Naive thymus-derived CD8-positive, alpha-beta T cell (primary cell): ENCODE measurements at places on chromosomes 6 and 20. TPM values are rescaled to one million over a fixed set of nuclear protein-coding genes. Genes with fewer than 3 reads are reported as not detected.
A peak's percentile ranks its signal among the peaks of the same experiment; 100 is the strongest.

DNA sequence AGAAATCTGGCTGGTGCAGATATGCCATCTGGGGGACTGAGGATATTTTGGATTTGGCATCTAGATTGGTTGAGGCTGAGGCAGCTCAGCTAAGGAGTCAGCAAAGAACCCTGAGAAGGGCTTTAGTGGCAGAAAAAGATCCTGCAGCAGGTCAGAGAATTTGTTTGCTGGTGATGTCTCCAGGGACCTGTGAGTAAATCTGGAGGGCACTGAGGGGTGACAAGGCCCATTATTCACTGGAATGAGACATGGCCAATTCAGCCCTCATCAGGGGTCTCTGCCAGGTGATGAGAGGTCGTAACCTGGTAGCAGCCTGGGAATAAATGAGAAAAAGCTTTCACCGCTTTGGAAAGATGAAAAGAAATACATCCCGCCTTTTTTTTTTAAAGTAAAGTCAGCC, 118.3 kb upstream of the FBXL4 start:
- DNase-seq = no peak
- no peaks in the 10 kb centered on the region for H3K4me1 ChIP-seq
- H3K36me3 ChIP-seq = no peaks in the 10 kb centered on the region
- H3K27me3 ChIP-seq = peaks cover 7% of the 10 kb centered on the region
- H3K27ac ChIP-seq = no peak overlapping the region

DNA sequence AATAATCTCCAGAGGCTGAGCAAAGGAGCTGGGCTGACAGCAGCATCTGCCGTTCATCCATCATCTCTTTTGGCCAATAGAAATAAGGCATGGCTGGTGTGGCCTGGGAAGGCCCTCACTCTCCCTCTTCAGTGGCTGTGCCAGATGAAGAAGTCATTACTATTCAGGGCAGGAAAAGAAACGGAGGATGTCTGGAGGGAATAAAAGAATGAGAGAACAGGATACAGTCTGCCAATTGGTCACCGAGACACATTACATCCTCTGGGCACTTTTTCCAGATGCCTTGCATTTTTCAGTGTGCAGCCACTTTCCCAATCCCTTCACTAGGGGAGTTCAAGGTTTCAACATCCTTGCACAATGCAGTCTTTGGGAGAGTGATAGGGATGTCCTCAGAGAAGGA, 32.2 kb upstream of the VGLL2 start:
- H3K4me1 ChIP-seq = no peaks in the 10 kb centered on the region
- no peak for DNase-seq
- no peaks in the 10 kb centered on the region for H3K36me3 ChIP-seq
- H3K27me3 ChIP-seq = peaks cover 5% of the 10 kb centered on the region
- no peak overlapping the region for H3K4me3 ChIP-seq
- H3K27ac ChIP-seq = no peak overlapping the region

Gene PRR18
- polyA plus RNA-seq = not detected

- no peak for DNase-seq
- H3K27ac ChIP-seq = no peak overlapping the region
- H3K4me1 ChIP-seq = peaks cover 6% of the 10 kb centered on the region
- no peaks in the 10 kb centered on the region for H3K36me3 ChIP-seq
- peaks cover 7% of the 10 kb centered on the region for H3K27me3 ChIP-seq
Measured at GRCh38 chr6:88997327-88997726, 33.9 kb upstream of the RNGTT start.

DNA sequence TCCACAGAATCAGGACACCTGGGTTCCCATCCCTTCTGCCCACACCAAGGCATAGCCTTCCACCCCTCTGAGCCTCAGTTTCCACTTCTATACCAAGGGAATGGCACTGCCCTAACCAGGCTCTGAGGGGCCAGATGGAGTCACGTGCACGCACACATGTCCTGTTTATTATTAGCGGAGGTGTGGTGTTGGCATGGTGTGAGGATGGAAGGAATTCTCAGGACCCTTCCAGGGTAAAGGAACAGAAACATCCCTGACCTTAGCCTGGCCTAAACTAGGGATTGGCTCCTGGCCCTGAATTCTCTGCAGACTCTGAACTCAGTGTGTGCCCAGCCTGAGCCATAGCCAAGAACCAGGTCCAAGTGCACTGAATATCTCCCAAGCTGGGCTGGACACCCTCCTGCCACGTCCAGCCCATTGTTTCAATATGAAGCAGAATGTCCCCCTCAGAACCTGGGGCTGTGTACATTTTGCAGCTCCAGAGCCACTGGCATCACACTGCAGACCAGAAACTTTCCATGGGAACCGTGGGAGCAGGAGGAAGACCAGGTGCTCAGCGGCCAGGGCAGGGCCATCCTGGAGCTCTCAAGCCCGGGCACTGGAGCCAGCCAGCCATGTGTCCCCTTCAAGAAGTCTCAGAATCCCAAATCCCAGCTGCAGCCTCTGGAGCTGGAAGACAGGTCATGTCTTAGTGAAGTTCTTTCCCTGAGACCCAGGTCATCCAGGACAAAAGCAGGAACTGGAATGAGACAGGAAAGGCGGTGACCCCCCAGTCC, 208.4 kb downstream of the ANKRD60 start:
- H3K4me3 ChIP-seq = no peak overlapping the region
- H3K4me1 ChIP-seq = peaks cover 3% of the 10 kb centered on the region
- H3K27me3 ChIP-seq = no peaks in the 10 kb centered on the region
- H3K36me3 ChIP-seq = no peaks in the 10 kb centered on the region
- H3K27ac ChIP-seq = no peak overlapping the region
- no peak for DNase-seq

Gene SAMD5
- polyA plus RNA-seq = not detected

Gene MCHR2
- not detected for polyA plus RNA-seq

DNA sequence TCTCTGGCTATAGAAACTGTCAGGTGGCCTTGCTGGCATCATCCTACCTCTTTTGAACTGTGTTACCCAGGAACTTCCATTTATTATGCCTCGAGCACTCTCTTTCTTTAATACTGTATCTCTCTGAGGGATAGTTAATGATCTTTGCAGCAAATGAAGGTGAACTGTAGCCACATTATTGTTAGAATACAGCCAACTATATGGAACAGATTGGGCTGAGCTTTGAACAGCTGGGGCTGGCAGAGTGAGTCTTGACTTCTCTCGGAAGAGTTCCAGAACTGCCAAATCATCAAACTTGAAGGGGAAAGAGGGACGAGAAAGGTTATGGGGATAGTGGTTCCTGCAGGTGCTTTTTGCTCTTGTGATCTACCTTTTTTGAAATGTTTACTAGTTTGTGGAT, 237.7 kb downstream of the PRL start:
- DNase-seq = no peak
- no peaks in the 10 kb centered on the region for H3K36me3 ChIP-seq
- peaks cover 12% of the 10 kb centered on the region for H3K4me1 ChIP-seq
- no peaks in the 10 kb centered on the region for H3K27me3 ChIP-seq
- no peak overlapping the region for H3K27ac ChIP-seq

- no peaks in the 10 kb centered on the region for H3K36me3 ChIP-seq
- no peaks in the 10 kb centered on the region for H3K4me1 ChIP-seq
- peaks cover 6% of the 10 kb centered on the region for H3K27me3 ChIP-seq
- no peak overlapping the region for H3K27ac ChIP-seq
- H3K4me3 ChIP-seq = no peak overlapping the region
Measured at GRCh38 chr6:166179704-166180103, 12.1 kb upstream of the TBXT start.

GRCh38 chr6:124868481-124868880, 93.8 kb upstream of the RNF217 start:
- H3K36me3 ChIP-seq = no peaks in the 10 kb centered on the region
- no peaks in the 10 kb centered on the region for H3K4me1 ChIP-seq
- H3K4me3 ChIP-seq = no peak overlapping the region
- peaks cover 2% of the 10 kb centered on the region for H3K27me3 ChIP-seq
- H3K27ac ChIP-seq = no peak overlapping the region

DNA sequence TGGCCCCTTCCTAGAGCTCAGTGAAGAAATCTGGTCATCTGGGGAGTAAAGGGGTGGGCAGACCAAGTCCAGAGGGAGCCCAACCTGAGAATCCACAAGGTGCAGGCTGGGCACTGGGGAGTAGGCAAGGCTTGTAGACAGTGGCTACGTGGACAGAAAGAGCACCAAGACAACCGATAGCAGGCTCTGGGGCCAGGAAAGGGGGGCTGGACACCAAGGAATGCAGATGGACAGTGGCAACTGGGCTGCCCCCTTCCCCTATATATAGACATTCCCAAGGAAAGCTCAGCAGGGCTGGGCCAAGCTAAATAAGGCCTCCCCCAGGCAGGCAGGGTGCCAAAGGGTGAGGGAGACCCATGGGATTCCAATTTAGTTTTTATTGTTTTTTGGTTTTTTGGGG, 1.5 kb upstream of the TNNC2 start:
- no peak overlapping the region for H3K27ac ChIP-seq
- peaks cover 11% of the 10 kb centered on the region for H3K4me1 ChIP-seq
- no peak overlapping the region for H3K4me3 ChIP-seq
- no peak for DNase-seq
- peaks cover 13% of the 10 kb centered on the region for H3K27me3 ChIP-seq
- H3K36me3 ChIP-seq = no peaks in the 10 kb centered on the region

Gene HEY2
- polyA plus RNA-seq = 0.32 TPM

Gene DAAM2
- polyA plus RNA-seq = not detected

DNA sequence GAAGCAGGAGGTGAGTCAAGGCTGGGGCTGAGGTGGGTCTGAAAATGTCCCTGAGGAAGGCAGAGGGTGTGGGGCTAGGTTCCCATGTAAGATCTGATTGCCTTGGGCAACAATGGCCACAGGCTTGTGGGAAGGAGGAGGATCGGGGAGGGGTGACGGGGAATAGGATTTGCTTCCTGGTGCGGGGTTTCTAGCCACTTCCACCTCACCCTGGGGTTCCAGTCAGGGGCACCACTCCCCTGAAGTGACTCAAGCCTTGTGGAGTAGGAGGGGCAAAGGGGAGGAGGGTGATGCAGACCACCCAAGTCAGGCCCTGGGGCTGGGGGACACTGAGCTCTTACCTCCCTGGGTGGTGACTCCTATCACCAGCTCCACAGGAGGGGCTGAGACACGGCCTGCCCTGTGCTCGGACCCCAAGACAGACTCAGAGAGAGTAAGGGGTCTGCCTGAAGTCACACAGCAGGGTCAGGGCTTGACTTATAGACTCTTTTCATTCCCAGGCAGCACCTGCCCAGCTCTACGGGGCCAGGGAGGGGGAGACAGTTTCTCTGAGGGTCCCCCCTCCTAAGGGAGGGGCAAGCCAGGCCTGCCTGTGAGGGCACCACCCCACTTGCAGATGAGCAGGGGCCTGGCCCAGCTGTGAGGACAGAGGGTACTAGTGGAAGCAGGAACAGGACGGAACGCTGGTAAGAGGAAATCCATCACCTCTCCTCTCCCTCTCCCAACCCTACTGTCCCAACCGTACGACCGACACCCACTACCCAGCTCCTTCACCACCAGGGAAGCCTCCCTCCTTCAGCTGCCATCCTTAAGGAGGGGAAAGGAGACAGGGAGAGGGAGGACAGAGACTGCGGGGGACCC, 12.4 kb upstream of the SPDEF start:
- peaks cover 5% of the 10 kb centered on the region for H3K27me3 ChIP-seq
- H3K4me1 ChIP-seq = no peaks in the 10 kb centered on the region
- no peaks in the 10 kb centered on the region for H3K36me3 ChIP-seq
- no peak for DNase-seq
- H3K4me3 ChIP-seq = no peak overlapping the region

Gene MRPS10
- 57.6 TPM for polyA plus RNA-seq

DNA sequence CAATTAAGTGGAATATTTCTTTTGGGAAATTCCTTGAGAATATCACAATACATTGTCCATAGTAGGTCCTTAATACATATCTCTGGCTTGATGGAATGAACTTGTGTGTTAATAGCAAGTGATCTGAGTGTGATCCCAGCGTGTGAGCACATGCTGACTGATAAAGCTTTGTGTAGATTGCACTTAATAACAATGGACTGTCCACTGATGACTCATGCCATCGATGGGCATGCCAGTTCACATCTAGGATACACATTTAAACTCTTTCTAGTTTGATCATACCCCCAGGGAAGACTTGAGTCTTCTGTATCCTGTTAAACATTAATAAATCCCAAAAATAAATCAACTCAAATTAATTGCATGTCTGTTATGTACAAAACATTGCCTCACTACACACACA, 454.3 kb upstream of the SPTLC3 start:
- H3K27ac ChIP-seq = no peak overlapping the region
- H3K27me3 ChIP-seq = no peaks in the 10 kb centered on the region
- H3K36me3 ChIP-seq = no peaks in the 10 kb centered on the region
- H3K4me3 ChIP-seq = no peak overlapping the region
- H3K4me1 ChIP-seq = no peaks in the 10 kb centered on the region

Gene SIM1
- not detected for polyA plus RNA-seq

Gene MMS22L
- 3.0 TPM for polyA plus RNA-seq

GRCh38 chr6:142568857-142569597, 267.2 kb downstream of the ADGRG6 start:
- H3K4me1 ChIP-seq = peaks cover 20% of the 10 kb centered on the region
- no peaks in the 10 kb centered on the region for H3K27me3 ChIP-seq
- peaks cover 7% of the 10 kb centered on the region for H3K36me3 ChIP-seq
- DNase-seq = peak; percentile 10

DNA sequence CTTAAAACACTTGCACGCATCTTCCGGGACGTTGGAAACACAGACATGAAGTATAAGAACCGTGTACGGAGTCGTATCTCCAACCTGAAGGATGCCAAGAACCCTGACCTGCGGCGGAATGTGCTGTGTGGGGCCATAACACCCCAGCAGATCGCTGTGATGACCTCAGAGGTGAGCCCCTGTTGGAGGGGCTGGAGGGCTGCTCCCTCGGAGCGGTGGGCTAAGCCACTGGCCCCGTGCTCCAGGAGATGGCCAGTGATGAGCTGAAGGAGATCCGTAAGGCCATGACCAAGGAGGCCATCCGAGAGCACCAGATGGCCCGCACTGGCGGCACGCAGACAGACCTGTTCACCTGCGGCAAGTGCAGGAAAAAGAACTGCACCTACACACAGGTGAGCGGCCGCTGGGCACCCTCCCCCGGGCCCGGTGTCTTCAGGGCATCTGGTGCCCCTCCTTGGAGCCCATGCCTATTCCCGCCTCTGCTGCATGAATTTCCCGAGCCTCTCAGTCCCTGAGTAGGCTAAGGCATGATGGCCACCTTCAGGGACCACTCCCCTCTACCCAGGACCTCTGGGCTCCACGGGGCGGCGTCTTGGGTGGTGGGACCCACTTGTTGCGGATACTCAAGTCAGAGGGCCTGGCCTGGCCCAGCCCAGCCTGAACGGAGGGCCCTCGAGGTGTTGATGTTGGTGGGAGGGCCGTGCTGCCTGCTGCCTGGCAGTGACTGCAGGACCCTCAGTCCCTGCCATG, 7.4 kb downstream of the TCEA2 start:
- H3K4me1 ChIP-seq = peaks cover 43% of the 10 kb centered on the region
- no peaks in the 10 kb centered on the region for H3K27me3 ChIP-seq
- no peak overlapping the region for H3K4me3 ChIP-seq
- no peak for DNase-seq
- no peaks in the 10 kb centered on the region for H3K36me3 ChIP-seq

GRCh38 chr6:166308033-166308768, at the start of gene PRR18:
TSS of gene PRR18 (minus strand) at chr6:166308392. CDS start at chr6:166308142, 250 bp downstream.
- no peaks in the 10 kb centered on the region for H3K36me3 ChIP-seq
- peak within 1 kb of the TSS; percentile 63 for H3K4me3 ChIP-seq
- DNase-seq = no peak
- H3K4me1 ChIP-seq = peaks cover 9% of the 10 kb centered on the region

- H3K4me1 ChIP-seq = peaks cover under 1% of the 10 kb centered on the region
- H3K27ac ChIP-seq = no peak overlapping the region
- H3K36me3 ChIP-seq = no peaks in the 10 kb centered on the region
Measured at GRCh38 chr6:137039010-137039409, 5.8 kb downstream of the IL20RA start.
